ENCODE measurements at places on chromosomes 11 and 22. TPM values are rescaled to one million over a fixed set of nuclear protein-coding genes. Genes with fewer than 3 reads are reported as not detected.

The PNPLA5 gene
- not detected for total RNA-seq

- no peak for DNase-seq
Measured at GRCh38 chr22:37179622-37180420, 8.2 kb downstream of the C1QTNF6 start.

DNA sequence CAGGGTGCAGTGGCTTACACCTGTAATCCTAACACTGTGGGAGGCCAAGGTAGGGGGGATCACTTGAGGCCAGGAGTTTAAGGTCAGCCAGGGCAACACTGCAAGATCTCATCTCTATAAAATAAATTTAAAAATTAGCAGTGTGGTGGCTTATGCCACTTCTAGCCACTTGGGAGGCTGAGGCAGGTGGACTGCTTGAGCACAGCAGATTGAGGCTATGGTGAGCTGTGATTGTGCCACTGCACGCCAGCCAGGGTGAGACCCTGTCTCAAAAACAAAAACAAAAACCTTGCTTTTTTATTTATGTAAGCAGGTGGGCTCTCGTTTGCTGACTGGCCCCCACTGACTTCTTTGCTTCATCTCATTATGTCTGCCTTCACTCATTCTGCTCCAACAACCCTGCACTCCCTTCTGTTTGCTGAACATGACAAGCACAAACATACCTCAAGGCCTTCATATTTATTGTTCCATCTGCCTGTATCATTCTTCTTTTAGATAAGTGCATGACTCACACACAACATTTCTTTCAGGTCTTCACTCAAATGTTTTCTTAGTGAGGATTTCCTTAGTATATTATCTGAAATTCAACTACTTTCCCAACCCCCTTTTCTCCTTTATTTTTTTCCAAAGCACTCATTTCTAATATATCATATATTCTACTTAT, 32.4 kb upstream of the CLNS1A start:
- DNase-seq, result no peak

- no peak for DNase-seq
Measured at GRCh38 chr11:75793966-75794365, 21.0 kb upstream of the UVRAG start.

- no peak for DNase-seq
Measured at GRCh38 chr22:19674129-19674928, 40.0 kb upstream of the SEPTIN5 start.

- DNase-seq, result no peak
Measured at GRCh38 chr22:49600468-49600867, 227.2 kb downstream of the BRD1 start.

DNA sequence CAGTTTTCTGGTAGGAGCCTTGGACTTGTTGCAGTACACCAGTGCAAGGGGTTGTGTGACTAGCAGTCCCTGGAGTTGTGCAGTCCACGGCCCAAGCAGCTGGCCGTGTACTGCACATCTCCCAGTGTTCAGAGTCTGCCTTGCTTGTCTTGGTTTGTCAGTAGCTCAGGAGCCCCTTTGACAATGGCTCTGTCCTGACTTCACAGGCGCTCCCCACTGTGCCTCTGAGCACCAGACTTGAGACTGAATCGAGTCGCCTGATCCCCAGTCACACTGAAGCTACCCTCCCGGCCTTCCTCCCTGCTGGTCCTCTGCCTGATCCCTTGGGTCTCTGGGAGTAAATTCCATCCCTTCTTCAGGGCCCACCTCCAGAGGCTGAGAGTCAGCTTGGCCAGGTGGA, 19.4 kb downstream of the SYNGR1 start:
- DNase-seq, result no peak

DNA sequence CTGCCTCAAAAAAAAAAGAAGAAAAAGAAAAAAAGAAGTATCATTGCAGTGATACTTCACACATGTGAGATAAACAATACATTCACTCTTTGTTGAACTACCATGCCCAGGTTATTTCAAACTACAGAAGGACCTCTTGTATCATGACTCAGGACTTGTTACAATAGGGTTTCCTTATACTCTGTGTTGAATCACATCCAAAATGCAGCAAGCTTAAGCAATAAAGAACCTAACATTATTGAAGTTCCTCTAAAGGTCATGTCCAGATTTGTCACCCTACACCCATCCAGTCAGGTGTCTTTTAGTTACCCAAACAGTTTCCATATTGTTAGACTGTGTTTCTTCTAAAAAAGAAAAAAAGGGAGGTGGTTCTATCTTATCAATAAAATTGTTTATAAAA, 26.9 kb upstream of the ALKBH3 start:
- DNase-seq, result no peak

Data from esophagus muscularis mucosa (tissue), 4 donors.